Transverse colon (tissue), 4 donors: ENCODE measurements at places on chromosomes 2 and 18. TPM values are rescaled to one million over a fixed set of nuclear protein-coding genes. Genes with fewer than 3 reads are reported as not detected.

The LOXHD1 gene
- not detected for total RNA-seq

DNA sequence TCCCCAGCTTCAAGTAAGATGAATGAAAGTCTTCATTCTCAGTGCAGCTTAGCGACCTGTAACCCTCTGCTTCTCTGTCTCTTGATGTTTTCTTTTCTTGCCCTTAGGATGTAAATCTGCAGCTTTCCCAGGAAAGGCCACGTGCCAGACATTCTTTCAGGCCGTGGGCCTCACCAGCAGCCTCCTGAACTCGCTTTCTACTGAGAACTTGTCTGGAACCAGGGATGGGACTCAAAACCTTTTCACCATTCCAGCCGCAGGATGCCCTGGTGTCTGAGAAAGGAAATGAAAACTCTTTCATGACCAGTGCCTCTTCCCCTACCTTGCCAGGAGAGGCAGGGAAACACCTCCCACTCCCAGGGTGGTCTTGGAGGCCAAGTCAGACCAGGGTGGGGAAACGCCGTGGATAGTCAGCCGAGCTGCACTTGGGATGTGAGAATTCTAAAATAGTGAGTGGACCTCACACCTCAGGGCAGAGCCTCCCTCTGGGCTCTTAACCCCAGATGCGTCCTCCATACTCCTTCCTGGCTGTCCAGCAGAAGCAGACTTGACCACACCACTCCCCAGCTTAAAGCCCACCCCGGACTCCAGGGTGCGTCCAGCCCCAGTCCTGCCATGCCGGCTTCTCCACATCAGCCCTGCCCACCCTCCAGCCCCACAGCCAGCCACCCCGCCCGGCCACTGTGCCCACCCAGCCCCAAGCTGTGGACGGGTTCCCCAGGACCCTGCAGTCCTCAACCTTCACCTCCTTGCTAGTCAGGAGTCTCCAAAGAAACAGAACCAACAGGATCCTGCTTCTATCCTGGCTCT, 115.5 kb downstream of the TWIST2 start:
- no peaks in the 10 kb centered on the region for H3K27me3 ChIP-seq
- H3K36me3 ChIP-seq: no peaks in the 10 kb centered on the region
- H3K27ac ChIP-seq: no peak overlapping the region
- DNase-seq: no peak
- no peaks in the 10 kb centered on the region for H3K4me1 ChIP-seq

The FBXO15 gene
- total RNA-seq: 0.14 TPM

- peak overlapping the region; percentile 21 for H3K27ac ChIP-seq
- no peaks in the 10 kb centered on the region for H3K4me1 ChIP-seq
- no peak overlapping the region for H3K4me3 ChIP-seq
- no peak for DNase-seq
- H3K36me3 ChIP-seq: no peaks in the 10 kb centered on the region
- no peaks in the 10 kb centered on the region for H3K27me3 ChIP-seq
Observed at GRCh38 chr18:7608781-7609201, 41.7 kb downstream of the PTPRM start.

DNA sequence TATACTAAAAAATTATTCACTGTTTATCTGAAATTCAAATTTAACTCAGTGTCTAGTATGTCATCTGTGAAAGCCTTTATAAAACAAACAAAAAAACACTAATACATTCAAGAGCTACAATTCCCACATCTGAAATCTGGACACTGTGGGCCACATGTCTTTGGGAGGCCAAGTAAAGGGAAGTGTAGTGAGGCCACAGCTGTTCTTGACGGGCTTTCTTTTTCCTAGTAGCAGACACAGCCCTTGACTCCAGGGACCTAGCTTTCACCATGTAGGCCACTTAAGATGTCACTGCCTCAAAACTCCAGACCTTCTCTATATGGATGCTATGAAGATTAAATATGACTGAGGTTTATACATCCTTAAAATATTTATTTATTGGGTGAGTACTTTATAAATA, 91.1 kb downstream of the RBMS1 start:
- peak overlapping the region; percentile 20 for H3K27ac ChIP-seq
- no peak for DNase-seq
- peaks cover 6% of the 10 kb centered on the region for H3K4me1 ChIP-seq
- H3K27me3 ChIP-seq: peaks cover 48% of the 10 kb centered on the region

DNA sequence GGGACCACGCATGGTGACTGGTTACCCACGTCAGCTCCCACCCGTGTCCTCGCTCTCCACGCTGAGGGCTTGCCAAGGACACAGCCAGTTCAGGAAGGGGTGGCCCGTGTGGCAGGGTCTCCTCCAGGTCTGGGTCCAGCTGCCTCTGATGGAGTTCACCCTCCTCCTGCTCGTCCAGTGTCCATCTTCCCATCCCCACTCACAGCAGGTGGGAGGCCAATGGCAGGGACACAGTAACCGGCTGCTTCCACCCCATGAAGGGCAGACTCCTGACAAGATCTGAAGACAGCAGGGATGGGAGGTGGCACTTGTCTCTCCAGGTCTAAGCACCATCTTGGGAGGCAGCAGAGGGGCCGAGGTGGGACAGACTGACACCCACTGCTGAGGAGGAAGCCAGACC, 106.4 kb downstream of the NDUFA10 start:
- DNase-seq: no peak
- no peak overlapping the region for H3K4me3 ChIP-seq
- no peaks in the 10 kb centered on the region for H3K27me3 ChIP-seq
